ENCODE measurements at places on chromosomes 6 and 20.

- DNase-seq = no peak
These were observed 3.0 kb downstream of the CFB start for GRCh38 chr6:31948753-31949413.

DNA sequence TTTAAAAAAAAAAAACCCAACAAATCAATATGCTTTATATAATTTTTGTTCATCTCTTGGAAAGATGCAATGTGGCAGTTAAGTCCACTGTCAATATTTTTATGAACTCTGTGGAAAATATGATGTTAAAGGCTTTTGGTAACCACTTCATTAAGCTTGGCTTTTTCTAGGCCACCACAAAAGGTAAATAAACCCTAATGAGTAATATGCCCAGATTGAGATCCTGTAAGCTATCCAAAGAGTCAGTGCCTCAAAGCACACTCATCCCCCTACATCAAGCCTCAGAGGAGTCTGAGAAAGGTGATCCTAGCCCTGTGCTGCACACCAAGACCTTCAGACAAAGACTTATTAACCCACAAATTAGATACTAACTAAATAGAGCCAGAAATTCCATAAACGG is 121.1 kb downstream of the CDC5L start:
- DNase-seq = no peak

DNA sequence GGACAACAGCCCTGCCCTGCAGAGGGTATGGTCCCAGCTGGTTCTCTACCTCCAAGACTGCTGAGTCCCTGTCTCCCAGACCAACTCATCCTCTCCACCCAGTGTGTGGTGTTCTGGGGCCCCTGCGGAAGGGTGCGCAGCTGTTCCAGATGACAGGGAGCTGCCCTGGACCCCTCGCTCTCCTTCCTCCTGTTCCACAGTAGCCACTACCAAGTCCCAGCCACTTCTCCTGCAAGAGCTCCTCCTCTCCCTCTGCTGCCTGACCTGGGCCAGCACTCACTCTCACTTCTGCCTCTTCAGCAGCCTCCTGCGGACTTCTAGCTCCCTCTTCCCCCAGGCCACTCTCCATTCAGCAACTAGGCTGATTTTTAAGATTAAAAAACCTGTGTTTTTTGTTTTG is 40.1 kb upstream of the TMEM181 start:
- no peak for DNase-seq

DNA sequence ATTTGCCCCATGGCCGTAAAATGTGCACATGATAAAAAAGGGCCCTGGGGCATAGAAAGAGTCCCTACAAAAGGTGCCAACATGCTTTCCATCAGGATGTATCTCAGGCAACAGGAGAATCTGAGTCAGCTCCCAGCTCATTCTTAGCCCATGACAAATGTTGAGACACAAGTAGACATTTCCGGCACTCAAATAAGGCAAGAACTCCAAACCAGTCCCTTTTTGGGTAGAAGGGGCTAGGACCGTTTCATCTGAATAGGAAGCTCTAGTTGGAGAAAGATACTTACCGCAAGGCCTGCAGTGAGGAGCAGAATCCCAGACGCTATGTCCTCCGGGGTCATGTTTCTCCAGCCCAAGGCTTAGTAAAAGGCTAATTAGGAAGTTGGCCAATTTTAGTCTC is 261.0 kb upstream of the RIN2 start:
- DNase-seq = no peak

DNA sequence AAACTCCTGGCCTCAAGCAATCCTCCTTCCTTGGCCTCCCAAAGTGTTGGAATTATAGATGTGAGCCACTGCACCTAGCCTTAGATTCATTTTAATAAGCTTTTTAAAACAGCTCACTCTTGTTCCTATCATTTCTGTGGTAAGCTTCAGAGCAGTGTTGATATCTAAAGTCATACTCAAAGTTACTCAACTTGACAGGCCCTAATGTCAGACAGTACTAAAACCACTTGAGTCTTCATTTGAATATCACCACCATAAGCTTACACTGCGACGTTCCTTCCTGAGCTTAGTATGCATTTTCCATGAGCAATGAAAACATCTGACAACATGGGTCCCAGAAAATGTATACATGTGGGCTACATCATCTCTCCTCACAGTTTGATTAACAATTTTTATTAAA is 6.0 kb downstream of the FUCA2 start:
- no peak for DNase-seq

GRCh38 chr6:109284675-109285074 is 97.6 kb downstream of the CD164 start:
- DNase-seq = no peak

DNA sequence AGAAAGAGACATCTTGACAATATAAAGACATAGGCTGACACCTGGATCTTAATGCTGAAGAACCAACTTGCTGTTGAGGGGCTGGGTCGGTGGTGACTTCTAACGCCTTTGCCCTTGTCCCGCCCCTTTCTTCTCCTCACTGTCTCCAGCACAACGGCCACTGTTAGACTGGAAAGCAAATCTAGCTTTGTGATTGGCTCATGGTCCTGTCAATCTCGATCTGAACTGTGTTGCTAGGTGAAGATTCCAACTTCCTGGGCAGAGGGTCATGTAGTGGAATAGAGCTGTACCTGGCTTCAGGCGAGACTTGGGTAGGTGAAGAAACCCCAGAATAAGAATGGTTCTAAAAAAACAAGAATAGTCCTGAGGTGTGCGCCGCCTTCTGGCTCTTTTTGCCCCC is at the start of gene PGK2:
Gene PGK2 (minus strand): TSS at position 110 of the 400 bp plus-strand sequence. CDS start 98 bp downstream, at position 12.
- no peak for DNase-seq

GRCh38 chr20:63520934-63521601 is 503 bp downstream of the PPDPF start:
- peak; percentile 66 for DNase-seq

DNA sequence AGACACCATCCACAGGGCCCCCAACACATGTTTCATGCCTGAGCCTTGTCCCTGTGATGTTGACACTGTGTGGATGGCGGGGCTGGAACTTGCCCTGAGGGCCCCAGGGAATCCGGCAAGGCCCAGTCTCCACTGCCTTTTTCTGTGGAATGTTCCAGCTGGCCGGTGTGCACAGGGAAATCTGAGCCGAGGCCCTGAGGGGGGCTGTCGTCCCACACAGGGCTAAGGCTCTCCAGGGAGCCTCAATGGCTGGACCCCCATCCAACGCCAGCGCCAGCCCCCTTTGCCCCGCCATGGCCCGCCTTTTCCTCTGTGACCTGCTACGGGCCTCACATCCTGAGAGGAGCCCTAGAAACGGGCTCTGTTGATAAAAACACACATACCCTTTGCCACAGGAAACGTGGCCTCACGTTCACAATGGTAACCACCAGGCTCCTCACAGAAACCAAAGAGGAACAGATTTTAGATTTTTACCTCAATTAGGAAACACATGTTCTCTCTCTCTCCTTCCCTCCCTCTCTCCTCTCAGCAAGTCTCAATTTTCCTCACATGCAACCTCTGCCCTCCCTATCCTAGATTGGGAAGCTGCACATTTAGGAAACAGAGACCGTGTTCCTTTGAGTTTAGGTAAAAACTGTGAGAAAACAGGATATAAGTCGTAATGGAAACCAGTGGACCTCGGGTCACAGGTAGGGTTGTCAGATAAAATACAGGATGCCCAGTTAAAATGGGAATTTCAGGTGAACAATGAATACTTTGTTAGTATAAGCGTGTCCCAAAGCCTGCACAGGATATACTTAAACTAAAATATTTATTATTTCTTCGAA is 13.7 kb upstream of the ZNF831 start:
- DNase-seq = peak; percentile 51

- no peak for DNase-seq
These were observed 697.2 kb upstream of the AGPAT4 start for GRCh38 chr6:161971043-161971442.

DNA sequence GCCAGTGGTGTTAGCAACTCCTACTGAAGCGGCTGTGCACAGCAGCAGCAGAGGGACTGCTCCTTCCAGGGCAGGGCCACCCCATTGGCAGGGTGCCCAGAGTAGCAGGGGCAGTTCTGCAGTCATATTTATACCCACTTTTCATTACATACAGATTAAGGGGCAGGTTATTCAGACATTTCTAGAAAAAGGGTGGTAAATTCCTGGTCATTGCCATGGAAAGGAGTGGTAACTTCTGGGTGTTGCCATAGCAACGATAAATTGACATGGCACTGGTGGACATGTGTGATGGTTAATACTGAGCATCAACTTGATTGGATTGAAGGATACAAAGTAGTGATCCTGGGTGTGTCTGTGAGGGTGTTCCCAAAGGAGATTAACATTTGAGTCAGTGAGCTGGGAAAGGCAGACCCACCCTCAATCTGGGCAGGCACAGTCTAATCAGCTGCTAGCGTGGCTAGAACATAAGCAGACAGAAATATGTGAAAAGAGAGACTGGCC is 45.0 kb downstream of the IYD start:
- DNase-seq = no peak

GRCh38 chr20:38875175-38875993 is 50.8 kb upstream of the FAM83D start:
- DNase-seq = no peak

DNA sequence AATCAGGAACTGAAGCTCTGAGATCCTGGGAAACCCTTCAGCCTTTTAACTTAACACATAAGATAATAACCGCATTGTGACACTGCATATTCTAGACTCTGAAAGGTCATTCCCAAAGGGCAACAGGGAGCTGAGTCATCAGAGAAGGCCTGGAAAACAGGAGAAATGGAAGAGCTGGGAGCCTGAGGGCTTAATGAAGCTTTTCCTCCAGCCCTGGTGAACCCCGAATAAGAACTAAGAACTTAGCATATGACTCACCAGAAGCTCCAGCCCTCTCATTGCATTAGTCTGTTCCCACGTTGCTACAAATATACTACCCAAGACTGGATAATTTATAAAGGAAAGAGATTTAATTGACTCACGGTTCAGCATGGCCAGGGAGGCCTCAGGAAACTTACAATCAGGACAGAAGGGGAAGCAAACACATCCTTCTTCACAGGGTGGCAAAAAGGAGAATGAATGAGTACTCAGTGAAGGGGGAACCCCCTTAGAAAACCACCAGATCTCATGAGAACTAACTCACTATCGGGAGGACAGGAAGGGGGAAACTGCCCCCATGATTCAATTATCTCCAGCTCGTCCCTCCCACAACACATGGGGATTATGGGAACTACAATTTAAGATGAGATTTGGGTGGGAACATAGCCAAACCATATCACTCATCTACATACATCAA is 648.5 kb downstream of the TFAP2A start:
- DNase-seq = no peak

GRCh38 chr20:47334022-47334551 is 22.4 kb downstream of the ZMYND8 start:
- no peak for DNase-seq

DNA sequence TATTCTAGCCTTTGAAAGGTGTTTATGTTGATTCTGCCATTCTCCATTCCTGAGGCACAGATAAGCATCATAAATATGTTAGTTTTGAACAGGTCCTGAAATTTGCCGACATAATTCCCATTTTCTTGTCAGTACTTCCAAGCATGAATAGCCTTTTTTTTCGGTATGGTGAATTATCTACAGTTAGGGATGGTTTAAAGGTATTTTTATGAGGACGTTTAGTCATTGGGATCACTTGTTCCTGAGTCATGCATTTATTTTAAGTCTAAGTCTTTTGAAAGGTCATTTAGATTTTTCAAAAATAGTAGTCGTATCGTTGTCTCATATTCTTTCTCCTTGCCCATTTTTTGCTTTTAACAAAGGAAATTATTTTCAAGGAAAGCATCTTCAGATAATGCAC is 98.7 kb downstream of the PHACTR3 start:
- DNase-seq = no peak

GRCh38 chr20:2314759-2315439 is 19.1 kb downstream of the TGM3 start:
- DNase-seq = no peak

DNA sequence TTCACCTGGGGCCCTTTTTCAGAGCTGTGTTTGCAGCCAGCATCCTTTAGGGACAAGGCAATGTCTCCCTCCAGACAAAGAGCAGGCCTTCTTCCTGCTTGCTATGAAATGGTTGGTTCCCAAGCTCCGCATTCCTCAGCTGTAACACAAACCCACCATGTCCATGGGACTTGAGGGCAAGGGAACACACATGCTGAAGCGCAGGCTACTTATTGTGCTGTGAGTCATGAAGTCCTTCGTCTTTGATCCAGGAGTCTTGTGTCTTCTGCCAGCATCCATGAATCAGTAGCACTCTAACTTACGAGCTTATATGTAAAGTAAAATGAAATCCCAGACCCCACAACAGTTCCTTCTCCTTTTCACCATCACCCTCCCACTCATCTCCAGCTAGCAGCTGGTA is 59.0 kb downstream of the ANKRD60 start:
- DNase-seq = no peak

DNA sequence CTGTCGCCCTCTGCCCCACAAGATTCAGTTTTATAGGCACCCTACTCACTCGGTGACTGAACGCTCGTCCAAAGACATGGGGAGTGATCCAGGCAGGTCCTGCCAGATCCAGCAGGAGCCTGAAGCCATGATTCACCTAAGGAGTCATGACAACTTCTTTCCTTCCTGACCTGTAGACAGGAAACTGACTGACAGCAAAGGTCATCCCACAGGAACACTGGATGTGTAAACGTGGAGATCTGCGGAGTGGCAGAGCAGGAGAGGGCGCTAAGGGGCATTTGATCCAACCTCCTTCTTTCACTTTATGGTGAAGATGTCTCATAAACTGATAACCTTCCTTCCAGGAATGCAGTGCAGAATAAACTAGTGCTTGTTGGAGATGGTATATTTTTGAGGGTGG is 192.2 kb downstream of the GJA10 start:
- DNase-seq = no peak

- no peak for DNase-seq
These were observed 37.7 kb downstream of the FOXO3 start for GRCh38 chr6:108598305-108598863.

DNA sequence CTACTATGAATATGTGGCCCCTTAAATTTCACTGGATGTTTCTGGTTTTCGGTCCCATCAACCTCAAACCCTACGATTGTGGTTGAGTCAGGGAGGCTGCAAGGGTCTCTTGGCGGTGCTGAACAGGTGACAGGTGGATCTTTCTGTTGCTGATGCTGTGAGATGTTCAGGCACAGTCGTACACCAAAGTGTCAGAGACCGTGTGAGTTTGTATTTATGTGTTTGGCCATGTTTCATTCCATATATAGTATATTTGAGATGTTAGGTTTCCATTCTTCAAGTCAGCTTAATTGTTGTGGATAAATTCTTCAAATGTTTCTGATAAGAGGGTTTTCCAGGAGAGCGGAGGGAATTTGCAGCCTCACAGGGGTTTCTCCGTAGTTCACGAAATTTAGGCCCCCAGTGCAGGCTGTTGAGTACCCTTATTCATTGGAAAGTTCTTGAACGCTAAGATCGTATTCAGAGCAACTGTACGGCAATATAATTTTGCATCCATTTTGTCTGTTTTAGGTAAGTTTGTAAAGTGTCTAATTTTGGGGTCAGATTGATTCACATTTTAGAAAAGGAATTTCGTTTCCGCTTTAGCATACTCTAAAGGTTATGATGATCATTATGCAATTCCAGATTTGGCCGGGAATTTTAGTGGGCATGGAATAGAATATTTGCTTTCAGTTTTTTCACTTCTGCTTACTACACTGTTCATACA is 1.2 kb downstream of the TAB2 start:
- DNase-seq = no peak

Measured in activated CD4-positive, alpha-beta T cell treated with anti-CD3 and anti-CD28 coated beads for 4 hours (primary cell).